ENCODE measurements at places on chromosomes 5 and 9.

DNA sequence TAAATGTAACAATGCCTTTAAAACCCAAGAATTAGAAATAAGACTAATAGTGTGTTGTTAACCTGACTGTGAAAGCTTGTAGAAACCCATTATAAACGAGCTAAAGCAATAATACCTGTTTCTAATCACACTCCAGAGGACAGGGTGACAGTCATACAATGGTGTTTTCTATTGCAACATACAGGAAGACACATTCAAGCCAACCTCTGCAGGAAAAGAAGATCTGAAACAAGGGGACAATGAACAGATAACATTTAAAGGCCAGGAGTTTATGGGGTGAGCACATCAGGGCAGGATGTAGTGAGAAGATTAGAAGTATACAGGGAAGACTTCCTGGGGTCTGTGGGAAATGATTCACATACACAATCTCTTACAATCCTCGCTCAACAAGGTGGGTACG is 13.8 kb downstream of the BARHL1 start:
- no peak for DNase-seq

DNA sequence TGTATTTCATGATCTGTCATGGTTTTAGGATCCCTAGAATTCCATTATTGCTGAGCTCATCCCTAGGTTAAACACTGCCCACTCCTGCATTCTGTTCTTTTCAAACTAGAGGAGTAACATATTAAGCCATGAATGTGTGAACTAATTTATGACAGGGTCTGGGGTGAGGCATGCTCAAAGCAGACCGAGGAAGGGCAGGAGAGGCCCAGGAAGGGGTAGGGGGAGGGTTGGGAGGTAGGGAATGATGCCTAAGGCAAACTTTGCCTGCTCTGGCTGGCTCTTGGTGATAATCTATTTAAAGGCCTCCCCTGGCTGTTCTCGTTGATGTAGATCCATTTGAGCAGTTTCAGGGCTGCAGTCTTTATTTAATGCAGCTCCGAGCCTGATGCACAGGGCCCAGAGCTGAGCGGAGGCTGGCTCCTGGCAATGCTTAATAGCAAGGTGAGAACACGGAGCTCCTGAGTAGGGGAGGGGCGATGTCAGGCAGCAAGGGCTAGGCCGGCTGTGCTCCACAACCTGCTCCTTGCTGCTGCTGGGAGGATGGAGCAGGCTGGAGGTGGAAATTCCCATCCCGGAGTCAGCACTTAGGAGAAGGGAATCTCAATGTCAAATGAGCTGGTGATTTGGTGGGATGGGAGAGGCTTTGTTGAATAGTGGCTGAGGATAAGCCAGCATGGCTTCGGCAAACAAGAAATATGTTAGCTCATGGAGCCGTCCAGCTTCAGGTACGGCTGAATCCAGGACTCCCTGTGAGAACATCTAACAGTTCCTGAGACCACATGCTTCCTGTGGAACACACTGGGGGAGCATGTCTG is 73.2 kb upstream of the UNC5A start:
- no peak for DNase-seq

DNA sequence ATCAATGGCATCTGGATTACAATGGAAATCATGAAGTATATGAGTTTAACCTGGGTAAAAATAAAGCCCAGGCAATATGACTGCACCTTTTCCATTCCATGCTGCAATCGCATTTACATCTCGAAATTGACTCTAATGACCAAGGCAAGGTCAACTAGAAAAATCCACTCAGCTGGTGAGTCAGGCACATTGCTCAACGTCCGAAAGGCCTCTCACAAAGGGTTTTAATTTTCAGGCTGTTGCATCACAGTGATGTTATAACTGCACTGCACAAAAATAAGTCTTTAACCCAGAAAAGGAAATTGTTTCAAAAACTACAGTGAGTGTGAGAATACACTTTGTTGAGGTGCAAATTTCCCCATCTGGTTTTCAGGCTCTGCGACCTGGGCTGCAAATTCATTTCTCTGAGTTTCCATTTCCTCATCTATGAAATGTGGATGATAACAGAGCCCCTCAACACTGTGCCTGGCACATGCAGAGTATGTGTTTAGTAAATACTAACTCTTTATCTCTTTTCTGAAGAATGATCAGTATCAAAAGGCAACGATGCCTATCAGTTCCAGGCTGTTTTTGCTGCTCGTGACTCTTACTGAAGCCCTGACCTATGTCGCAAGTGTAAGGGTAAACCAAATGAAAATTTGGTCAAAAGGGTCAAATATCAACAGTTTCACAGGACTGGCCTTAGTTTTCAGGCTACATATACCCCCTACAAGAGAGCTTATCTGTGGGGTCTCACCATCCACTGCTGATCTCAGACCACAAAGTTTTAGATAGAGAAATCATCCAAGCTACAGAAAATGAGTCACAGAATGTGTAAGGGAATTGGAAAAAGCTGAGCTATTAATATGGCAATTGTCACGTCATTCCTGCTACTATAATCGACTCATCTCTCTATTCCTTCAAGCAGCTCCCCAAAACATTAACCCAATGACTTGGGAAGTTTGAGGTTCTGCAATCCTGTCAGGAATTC is 4.1 kb downstream of the NFIL3 start:
- no peak for DNase-seq

DNA sequence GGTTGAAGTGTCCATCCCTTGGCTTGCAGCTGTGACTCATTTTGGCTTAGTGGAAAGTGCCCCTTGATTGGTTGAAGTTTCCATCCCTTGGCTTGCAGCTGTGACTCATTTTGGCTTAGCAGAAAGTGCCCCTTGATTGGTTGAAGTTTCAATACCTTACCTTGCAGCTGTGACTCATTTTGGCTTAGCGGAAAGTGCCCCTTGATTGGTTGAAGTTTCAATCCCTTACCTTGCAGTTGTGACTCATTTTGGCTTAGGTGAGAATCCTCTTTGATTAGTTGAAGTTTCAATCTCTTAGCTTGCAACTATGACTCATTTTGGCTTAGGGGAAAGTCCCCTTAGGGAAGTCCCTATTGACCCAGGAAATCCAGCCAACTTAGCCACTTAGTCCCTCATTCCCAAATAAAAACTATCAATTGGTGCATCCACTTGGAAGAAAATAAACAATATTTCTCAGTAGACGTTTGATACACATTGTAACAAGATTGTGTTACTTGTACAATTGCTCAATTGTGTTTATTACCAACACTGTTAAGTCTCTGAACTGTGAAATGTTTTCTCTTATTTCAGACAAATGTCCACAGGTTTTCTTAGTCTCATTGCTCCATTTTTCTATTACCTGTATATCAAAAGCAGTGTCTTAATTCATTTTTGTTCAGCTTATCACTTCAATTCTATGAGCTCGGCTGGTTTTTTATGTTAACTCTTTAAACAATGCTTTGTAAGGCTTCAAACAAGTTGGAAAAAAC is 2308.8 kb upstream of the ACO1 start:
- no peak for DNase-seq

GRCh38 chr5:141664733-141665461 is 13.7 kb upstream of the FCHSD1 start:
- DNase-seq: peak; percentile 39
